T-cell (primary cell): ENCODE measurements at places on chromosomes 6 and 20.

- DNase-seq, result no peak
Observed at GRCh38 chr20:3273371-3273770, 34.4 kb upstream of the SLC4A11 start.

DNA sequence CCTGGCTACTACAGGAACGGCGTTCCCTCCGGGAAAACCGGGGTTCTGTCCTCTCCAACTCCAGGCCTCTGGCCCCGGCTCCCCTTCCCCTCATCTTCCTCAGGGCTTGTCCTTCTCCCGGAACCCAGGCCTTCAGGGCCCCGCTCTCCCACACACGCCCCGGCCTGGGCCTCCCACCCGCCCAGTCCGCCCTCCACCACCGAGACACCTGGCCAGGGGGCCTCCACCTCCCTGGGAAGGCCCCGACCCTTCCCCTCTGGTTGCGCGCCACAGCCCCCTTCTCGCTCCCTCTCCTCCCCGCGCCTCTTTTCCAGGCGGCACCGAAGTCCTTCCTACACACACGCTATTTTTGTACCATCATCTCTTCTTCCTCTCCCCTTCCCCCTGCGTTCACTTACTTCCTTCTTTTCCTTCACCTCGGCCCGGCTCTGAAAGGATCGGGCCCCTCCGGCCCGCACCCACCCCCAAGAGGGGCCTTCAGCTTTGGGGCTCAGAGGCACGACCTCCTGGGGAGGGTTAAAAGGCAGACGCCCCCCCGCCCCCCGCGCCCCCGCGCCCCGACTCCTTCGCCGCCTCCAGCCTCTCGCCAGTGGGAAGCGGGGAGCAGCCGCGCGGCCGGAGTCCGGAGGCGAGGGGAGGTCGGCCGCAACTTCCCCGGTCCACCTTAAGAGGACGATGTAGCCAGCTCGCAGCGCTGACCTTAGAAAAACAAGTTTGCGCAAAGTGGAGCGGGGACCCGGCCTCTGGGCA lies 1.3 kb upstream of the SIRPA start:
- no peak for DNase-seq

DNA sequence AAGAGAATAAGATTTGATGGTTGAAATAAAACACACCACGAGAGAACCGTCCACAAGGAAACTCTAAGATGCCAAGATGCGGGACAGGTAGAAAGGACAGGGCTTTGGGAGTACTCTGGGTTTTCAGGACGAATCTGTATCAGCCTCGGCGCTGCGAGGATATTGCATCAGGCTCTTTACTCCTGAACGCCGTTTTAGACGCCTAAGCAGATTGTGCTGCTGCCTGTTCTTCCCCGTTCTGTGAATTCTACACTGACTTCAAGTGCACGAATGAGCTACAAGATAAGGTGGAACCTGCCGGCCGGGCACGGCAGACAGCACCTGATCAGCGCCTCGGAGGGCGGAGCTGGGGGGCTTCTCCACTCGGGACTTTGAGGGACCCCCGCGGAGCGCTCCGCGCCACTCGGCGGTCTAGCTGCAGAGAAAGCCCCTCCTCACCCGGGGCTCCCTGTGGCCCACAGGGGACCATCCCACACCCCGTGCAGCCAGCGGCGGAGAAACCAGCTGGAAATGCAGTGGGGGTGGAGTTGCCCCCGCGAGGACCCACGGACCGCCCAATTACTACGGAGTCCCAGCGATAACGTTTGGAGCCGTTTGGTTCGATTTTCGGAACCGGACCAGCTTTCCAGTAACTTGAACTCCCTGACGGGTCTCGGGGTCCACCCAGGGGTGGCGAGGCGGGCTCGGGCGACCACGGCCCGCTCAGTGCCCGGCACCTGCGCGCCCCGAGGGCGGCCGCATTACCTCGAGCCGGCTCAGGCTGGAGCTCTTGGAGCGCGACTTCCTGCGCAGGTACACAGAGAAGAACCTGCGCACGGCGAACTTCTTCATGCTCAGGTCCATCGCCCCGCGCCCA lies 646 bp downstream of the RPS6KA2 start:
- DNase-seq, result no peak

DNA sequence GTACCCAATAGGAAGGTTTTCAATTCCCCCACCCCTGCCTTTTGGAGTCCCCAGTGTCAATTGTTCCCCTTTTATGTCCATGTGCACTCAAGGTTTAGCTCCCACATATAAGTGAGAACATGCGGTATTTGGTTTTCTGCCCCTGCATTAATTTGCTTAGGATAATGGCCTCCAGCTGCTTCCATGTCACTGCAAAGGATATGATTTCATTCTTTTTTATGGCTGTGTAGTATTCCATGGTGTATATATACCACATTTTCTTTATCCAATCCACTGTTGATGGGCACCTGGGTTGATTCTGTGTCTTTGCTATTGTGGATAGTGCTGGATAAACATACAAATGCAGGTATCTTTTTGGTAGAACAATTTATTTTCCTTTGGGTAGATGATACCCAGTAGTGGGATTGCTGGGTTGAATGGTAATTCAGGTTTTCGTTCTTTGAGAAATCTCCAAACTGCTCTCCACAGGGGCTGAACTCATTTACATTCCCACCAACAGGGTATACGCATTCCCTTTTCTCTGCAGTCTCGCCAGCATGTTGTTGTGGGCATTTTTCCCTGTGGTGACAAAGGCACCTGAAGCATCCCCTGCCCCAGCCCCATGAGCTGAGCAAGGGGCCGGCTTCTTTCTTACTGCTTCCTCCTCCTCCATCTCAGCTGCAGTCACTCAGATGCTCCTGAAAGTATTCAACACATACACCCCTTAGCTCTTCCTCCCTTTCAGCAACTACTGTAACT lies 66.7 kb downstream of the ELOVL2 start:
- no peak for DNase-seq

DNA sequence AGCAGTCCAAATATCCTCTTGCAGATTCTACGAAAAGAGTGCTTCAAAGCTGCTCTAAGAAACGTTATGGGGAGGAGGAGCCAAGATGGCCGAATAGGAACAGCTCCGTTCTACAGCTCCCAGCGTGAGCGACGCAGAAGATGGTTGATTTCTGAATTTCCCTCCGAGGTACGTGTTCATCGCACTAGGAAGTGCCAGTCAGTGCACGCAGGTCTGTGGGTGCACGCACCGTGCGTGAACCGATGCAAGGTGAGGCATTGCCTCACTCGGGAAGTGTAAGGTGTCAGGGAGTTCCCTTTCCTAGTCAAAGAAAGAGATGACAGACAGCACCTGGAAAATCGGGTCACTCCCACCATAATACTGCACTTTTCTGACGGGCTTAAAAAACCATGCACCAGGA lies 272.1 kb upstream of the DEFB115 start:
- no peak for DNase-seq

DNA sequence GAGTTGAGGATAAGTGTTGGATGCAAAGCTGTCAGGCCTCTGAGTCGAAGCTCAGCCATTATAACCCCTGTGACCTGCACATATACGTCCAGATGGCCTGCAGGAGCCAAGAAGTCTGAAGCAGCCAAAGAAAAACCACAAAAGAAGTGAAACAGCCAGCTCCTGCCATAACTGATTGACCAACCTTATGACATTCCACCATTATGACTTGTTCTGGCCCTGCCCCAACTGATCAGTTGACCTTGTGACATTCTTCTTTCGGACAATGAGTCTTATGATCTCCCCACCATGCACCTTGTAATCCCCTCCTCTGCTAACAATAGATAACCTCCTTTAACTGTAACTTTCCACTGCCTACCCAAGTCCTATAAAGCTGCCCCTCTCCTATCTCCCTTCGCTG lies 133.7 kb upstream of the AGPAT4 start:
- no peak for DNase-seq

- no peak for DNase-seq
Observed at GRCh38 chr20:37354210-37355195, 8.6 kb downstream of the SRC start.

DNA sequence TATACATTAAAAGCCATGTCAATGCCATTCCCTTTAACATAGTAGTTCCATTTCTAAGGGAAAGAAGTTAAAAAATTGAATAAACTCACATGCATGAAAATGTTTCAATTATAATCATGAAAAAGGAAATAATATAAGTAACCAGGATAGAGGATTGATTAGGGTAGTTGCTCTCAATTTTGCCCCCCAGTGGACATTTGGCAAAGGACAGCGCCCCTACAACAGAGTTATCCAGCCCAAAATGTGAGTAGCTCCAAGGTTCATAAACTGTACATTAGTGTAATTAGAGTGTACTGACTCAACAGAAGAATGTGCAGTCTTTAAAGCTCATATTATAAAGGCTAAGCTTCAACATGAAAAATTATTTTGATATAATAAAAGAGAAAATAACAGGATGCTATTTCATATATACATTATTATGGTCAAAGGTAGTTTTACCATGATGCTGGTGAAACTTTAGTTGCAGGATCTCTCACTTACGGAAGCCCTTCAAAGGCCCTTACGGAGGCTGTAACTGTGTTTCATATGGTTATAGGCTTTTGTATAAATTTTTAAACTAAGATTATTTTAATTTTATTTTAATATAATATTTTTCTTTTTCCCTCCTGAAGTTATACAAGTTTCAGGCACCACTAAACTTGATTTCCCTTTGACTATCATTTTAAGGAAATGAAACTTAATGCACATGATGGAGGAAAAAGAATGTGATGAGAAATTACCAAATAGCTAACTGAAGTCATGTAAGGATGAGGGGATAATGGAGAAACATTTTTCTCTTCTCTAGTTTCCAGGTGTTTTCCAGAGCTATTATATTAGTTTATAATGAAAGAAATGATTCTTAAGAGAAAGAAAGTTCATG lies 403.6 kb downstream of the PLCB1 start:
- no peak for DNase-seq
